Activated CD8-positive, alpha-beta T cell treated with anti-CD3 and anti-CD28 coated beads for 36 hours (primary cell): ENCODE measurements at places on chromosomes 16 and 17.

GRCh38 chr16:47990676-47991075 lies 165.1 kb downstream of the ABCC12 start:
- H3K27me3 ChIP-seq: peaks cover 5% of the 10 kb centered on the region
- no peaks in the 10 kb centered on the region for H3K36me3 ChIP-seq
- no peak for DNase-seq
- H3K4me1 ChIP-seq: no peaks in the 10 kb centered on the region

GRCh38 chr16:75821117-75821516 lies 94.8 kb upstream of the CPHXL start:
- H3K27ac ChIP-seq: no peak overlapping the region
- no peaks in the 10 kb centered on the region for H3K36me3 ChIP-seq
- H3K4me1 ChIP-seq: no peaks in the 10 kb centered on the region
- peaks cover 3% of the 10 kb centered on the region for H3K27me3 ChIP-seq
- DNase-seq: no peak

- no peaks in the 10 kb centered on the region for H3K27me3 ChIP-seq
- H3K27ac ChIP-seq: no peak overlapping the region
- no peaks in the 10 kb centered on the region for H3K36me3 ChIP-seq
- H3K4me3 ChIP-seq: no peak overlapping the region
- H3K4me1 ChIP-seq: no peaks in the 10 kb centered on the region
Observed at GRCh38 chr17:64692187-64692586, 30.1 kb upstream of the SMURF2 start.

GRCh38 chr16:23518435-23518891 lies 8.2 kb upstream of the GGA2 start:
- H3K4me3 ChIP-seq: no peak overlapping the region
- no peak overlapping the region for H3K27ac ChIP-seq
- H3K36me3 ChIP-seq: peaks cover 37% of the 10 kb centered on the region
- H3K27me3 ChIP-seq: no peaks in the 10 kb centered on the region

GRCh38 chr16:2749476-2749875 lies 3.0 kb upstream of the SRRM2 start:
- H3K4me1 ChIP-seq: peaks cover 16% of the 10 kb centered on the region
- no peak for DNase-seq
- no peak overlapping the region for H3K27ac ChIP-seq
- peaks cover 26% of the 10 kb centered on the region for H3K36me3 ChIP-seq
- H3K27me3 ChIP-seq: no peaks in the 10 kb centered on the region
- no peak overlapping the region for H3K4me3 ChIP-seq

- H3K27ac ChIP-seq: peak overlapping the region; percentile 79
- peaks cover 2% of the 10 kb centered on the region for H3K36me3 ChIP-seq
- peaks cover 33% of the 10 kb centered on the region for H3K4me1 ChIP-seq
- H3K27me3 ChIP-seq: no peaks in the 10 kb centered on the region
- H3K4me3 ChIP-seq: peak overlapping the region; percentile 16
- peak; percentile 41 for DNase-seq
Observed at GRCh38 chr16:66596986-66597848, 7.3 kb upstream of the CMTM3 start.

DNA sequence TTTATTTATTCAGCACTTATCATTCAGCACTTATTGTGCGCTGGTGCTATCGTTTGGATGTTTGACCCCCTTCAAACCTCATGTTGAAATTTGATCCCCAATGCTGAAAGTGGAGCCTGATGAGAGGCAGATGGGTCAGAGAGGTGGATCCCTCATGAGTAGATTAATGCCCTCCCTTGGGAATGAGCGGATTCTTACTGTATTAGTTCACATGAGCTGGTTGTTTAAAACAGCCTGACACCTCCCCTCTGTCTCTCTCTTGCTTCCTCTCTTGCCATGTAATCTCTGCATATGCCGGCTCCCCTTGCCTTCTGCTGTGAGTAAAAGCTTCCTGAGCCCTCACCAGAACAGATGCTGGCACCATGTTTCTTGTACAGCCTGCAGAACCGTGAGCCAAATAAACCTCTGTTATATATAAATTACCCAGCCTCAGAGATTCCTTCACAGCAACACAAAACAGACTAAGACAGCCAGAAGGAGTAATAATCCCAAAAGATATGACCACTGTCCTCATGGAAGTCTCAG lies 111.1 kb downstream of the CACNG3 start:
- H3K27me3 ChIP-seq: peaks cover 22% of the 10 kb centered on the region
- no peaks in the 10 kb centered on the region for H3K36me3 ChIP-seq
- H3K4me3 ChIP-seq: no peak overlapping the region
- no peak for DNase-seq
- no peaks in the 10 kb centered on the region for H3K4me1 ChIP-seq

DNA sequence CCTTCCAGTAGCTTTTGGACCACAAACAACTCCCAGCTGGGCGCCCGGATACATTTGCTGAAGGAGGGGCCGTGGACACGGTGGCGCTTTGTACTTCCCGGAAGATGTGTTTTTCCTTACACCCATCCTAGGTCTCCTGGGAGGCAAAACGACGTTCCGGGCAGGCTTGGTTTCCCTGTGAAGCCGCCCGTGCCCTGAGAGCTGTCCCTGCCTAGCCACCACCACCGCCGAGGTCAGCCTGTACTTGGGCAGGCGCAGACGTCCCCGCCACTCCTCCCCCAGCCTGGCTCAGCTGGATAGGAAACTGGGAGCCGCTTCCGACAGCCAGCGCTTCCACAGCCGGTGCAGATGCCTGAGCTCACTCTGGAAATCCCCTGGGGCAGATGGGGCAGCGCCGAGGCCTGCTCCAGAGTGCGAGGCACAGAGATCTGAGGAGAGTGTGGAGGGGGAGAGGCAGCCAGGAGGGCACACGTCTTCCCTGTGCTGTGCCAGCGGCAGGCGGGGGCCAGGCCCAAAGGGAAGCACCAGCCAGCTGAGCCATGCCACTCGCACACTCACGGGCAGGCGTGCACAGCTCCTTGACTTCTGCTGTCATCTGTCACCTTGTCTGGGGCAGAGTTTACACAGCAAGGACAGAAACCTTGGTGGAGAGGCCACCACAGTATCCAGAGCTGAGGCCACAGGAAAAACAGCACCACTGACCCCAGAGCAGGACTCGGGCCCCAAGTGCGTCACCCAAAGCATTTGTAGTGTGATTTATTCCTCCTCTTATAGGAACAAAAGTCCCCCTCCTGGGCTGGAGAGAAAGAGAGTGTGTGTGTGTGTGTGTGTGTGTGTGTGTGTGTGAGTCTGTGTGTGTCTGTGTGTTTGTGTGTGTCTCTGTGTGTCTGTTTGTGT lies 3.0 kb downstream of the RHBDF2 start:
- H3K4me1 ChIP-seq: peaks cover 56% of the 10 kb centered on the region
- H3K27ac ChIP-seq: no peak overlapping the region

DNA sequence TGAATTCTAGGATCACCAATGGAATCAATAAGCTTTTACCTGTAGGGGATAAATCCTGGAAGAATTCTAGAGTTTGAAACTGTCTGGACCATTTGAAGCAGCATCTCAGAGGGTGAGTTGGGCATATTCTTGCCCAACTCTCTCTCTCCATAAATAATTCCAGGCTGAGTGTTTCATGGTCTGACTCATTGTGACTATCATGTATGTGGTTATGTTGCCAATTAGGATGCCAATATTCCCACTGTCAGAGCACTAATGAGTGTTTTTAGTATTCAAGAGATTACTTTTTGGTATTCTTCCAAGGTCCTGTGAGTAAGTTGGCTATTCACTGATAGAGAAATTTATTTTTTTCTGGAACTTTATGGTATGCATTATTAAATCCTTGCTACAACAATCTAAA lies 456.9 kb downstream of the TOX3 start:
- no peak for DNase-seq
- H3K36me3 ChIP-seq: no peaks in the 10 kb centered on the region
- H3K4me1 ChIP-seq: no peaks in the 10 kb centered on the region

- H3K4me3 ChIP-seq: no peak overlapping the region
- no peaks in the 10 kb centered on the region for H3K4me1 ChIP-seq
- no peak for DNase-seq
- H3K36me3 ChIP-seq: no peaks in the 10 kb centered on the region
- peaks cover 11% of the 10 kb centered on the region for H3K27me3 ChIP-seq
- no peak overlapping the region for H3K27ac ChIP-seq
Observed at GRCh38 chr16:80176114-80176513, 364.7 kb upstream of the DYNLRB2 start.

DNA sequence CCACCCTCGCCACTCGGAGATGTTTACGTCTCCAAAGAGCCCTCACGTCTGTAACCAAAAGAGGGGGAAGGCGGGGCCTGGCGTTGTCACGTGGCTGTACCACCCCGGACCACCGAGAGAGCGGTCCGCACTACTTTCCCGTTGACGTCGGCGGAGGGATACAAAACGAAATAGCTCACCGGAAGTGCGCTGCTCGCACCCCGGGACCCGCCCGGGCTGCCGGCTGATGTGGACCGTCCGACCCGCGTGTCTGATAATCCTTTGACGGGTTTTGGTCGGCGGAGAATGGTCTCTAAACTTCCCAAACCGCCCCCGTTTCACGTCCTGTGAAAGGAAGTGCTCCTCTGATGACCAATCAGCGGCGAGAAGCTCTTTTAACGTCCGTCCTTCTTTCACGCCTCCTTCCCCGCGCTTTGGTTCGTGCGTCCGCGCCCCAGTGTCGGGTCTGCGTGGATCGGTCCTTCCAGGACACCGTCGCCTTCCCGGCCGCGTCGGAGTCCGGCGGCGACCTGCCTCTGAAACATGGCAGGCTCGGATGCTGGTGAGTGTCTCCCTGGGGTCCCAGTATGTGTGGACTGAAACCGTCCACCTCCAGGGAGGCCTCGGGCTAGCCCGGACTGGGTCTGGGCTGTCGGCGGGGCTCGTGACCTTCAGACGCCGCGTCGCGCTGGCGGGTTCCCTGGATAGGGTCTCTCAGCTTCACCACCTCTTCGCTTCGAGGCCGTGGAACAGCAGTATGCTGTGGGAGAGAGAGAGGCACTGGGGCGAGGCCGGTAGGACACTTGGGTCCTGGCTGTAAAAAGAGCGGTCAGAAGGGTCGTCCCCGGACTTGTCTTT lies at the start of gene CEP95:
Gene CEP95 (plus strand): TSS at position 402 of the 837 bp plus-strand sequence. CDS start 121 bp downstream, at position 523.
- H3K4me1 ChIP-seq: peaks cover 53% of the 10 kb centered on the region
- H3K27me3 ChIP-seq: no peaks in the 10 kb centered on the region
- H3K27ac ChIP-seq: peak within 1 kb of the TSS; percentile 99

DNA sequence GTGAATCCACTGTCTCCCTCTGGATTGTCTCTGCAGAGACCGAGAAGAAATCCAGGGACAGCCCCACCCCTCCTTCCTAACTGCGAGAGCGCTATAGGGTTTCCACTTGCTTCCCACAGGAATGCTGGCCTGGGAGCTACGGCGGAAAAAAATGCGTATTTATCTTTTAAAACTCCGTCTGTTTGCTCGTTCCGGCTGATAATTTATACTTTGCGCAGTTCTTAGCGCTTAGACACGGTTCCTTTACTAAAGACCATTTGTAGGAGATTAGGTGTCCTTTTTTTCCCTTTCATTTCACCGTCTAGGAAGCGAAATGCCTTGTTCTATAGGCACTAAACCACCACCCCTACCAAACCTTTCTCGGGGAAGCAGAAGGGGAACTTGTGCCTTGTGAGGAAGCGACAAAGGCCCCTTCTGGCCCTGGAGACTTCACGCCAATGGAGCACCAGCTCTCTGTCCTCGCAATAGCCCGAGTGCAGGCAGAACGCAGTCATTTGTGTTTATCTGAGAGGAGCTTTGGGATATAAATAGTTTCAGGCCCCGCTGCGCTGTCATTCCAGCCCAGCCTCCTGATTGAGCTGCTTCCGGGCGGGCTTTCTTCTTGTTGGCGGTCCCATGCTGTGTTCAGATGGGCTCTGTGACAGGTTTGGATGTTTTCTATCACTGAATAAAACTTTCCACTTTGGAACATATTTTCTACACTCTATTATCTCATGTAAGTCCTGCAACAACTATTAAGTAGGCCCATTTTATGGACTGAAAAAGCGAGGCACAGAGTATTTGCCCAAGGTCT lies 791 bp upstream of the SUPT4H1 start:
- peak; percentile 60 for DNase-seq
- no peaks in the 10 kb centered on the region for H3K27me3 ChIP-seq
- H3K4me1 ChIP-seq: peaks cover 37% of the 10 kb centered on the region
- peak overlapping the region; percentile 97 for H3K4me3 ChIP-seq
- H3K36me3 ChIP-seq: peaks cover 45% of the 10 kb centered on the region

DNA sequence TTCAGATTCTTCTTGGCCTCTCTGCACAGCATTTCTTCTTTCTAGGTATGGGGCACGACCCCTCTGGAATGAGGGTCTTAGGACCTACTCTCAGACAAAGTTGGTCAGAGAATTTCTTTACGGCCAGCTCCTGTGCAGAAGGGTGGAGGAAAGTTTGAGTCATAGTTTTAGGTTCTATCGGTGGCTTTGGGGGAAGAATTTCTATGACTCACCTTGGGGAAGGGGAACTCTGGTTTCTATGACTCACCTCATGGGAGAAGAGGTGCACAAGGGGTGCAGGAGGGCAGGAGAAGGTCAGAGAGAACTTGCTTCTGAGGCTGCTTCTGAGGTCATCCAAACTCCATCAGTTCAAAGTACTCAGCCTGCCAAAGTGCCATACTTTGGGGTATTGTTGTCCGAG lies 2.5 kb upstream of the ABCC12 start:
- peaks cover 28% of the 10 kb centered on the region for H3K4me1 ChIP-seq
- DNase-seq: peak; percentile 73
- H3K27me3 ChIP-seq: peaks cover 28% of the 10 kb centered on the region
- H3K27ac ChIP-seq: peak overlapping the region; percentile 76
- peak overlapping the region; percentile 50 for H3K4me3 ChIP-seq

DNA sequence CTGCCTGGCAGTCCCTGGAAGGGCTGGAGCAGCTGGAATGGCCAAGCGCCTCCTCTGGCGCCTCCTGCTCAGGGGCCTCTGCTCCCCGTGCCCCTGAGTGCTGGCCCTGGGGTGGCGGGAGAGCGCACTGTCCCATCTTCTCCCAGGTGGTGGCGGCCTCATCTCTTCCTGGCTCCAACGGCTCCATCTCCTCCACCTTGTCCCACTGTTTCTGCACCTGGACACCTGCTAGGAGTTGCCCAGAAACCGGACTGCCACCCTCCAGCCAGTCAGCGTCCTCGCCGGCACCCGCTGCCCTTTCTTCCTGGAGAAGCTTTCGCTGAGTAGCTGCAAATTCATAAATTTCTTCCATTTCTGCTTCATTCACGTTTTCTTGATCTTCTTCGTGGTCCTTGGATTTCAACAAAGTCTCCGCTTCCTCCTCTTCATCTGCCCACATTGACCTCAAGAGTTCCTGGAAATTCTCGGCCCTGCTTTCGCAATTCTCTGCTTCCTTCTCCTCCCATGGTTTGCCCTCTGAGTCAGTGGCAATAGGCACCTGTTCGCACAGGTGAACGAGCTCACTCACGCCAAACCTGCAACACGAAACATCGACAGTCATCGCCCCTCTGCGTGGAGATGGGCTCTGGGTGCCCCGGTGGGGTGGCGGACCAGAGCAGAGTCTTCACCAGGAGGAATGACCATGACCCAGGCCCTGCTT lies 13.7 kb upstream of the NLRC3 start:
- no peaks in the 10 kb centered on the region for H3K27me3 ChIP-seq
- DNase-seq: no peak
- no peak overlapping the region for H3K27ac ChIP-seq
- H3K4me1 ChIP-seq: peaks cover under 1% of the 10 kb centered on the region
